ENCODE measurements at places on chromosomes 1 and 21. TPM values are rescaled to one million over a fixed set of nuclear protein-coding genes. Genes with fewer than 3 reads are reported as not detected.
A peak's percentile ranks its signal among the peaks of the same experiment; 100 is the strongest.

GRCh38 chr21:38930066-38930465, 124.3 kb downstream of the ETS2 start:
- DNase-seq, result peak; percentile 56

DNA sequence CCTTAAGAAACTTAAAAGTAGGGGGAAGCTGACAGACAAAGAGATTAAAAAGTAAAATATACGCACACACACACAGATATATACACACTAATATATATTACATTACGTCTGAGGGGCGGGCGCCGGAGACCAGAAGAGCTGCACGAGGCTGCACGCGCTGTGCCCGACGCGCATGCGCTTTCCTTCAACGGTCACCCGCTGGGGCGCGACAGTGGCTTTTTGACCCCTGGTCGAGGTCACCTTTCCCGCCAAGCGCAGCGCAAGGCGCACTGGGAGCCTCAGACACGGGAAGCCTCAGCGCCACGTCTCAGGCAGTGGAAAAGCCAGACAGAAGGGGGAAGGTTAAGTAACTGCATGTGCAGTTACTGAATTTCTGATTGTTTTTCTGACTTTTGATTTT, at the start of gene HORMAD1:
TSS of gene HORMAD1 (minus strand) at position 193 of the 400 bp plus-strand sequence. CDS start 1,390 bp downstream, outside the sequence.
- DNase-seq, result no peak

DNA sequence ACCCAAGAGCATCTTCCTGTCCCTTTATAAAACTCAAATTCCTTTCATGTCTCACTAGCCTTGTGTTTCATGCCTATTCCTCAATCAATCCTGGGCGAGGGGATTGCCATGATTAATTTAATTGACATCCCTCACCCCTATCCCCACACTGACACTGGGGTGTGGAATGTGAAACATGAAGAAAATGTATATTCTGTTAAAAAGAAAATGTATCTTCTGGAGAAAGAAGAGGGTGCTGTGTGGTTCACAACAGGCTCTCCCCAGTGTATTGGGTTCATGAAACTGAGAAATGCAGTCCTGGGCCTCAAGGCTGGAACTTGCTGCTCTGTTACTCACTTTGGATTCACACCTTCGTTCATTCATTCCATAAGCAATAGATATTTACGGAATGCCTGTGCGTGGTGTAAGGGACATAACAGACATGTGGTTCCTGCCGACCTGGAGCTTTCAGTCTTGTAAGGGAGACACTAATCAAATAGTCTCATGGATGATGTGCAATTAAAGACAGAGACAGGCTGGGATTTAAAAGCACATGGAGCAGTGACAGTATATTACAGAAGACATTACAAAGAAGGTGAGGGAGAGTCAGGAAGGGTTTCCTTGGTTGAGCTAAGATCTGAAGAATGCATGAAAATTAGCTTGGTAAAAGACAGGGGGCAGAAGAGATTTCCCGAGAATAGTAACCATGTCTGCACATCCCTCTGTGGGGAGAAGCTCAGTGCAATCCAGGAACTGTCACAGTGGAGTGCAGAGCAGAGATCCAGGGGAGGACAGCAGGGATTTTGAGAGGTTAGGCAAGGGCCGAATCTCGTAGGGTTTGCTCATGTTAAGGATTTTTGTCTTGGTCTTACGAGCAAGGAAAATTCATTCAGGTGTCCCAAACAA, 32.1 kb downstream of the SERTAD4 start:
- DNase-seq, result peak; percentile 13

DNA sequence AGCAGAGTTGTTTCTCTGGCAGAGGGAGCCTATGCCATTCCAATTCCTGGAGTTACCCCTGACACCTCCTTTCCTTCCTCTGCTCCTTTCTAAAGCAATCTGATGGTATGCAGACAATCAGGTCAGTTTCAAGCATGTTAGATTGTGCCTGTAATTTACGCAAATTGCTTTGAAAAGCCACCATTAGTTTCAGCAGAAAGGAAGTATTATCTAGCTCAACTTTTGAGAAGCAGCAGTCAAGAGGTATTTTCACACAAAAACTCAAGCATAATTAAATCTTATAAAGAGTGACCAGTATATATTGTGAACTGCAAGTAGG, 2.2 kb downstream of the ERRFI1 start:
- DNase-seq, result no peak

GRCh38 chr1:82927753-82928152, 1071.2 kb downstream of the TTLL7 start:
- no peak for DNase-seq

GRCh38 chr1:183841950-183842794, 37.3 kb downstream of the RGL1 start:
- DNase-seq, result peak; percentile 98

GRCh38 chr1:216641669-216642460, 81.4 kb downstream of the ESRRG start:
- no peak for DNase-seq

DNA sequence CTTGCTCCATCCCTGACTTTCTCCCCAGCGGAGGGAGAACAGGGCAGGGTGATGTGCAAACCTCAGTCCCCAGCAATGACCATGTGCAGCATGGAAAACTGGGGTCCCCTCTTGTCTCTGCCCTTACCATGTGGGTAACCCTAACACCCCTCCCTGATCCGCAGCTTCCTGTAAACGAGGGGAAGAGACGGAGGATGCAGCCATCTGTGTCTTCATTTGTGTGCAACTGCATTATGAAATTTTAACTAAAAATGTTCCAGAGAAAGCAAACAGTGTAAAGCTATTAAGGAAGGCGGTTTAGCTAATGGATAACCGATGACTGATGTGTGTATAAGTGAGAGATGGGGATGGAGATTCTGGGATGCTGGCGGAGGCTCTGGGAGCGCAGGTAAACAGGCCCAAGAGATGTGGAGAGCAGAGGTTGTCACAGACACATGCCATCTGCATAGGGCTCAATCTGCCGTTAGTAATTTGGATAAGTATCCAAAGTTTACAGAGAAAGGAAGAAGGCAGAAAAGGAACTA, 206.6 kb downstream of the DSCAM start:
- DNase-seq, result no peak

- DNase-seq, result no peak
Observed at GRCh38 chr1:50369830-50370229, 53.4 kb downstream of the DMRTA2 start.

GRCh38 chr1:117335376-117336086, 31.7 kb upstream of the MAN1A2 start:
- DNase-seq, result peak; percentile 38

Gene KRTAP13-2
- not detected for total RNA-seq

Gene LRRC7
- total RNA-seq, result 0.32 TPM

All from fibroblast of villous mesenchyme (primary cell).